Stimulated activated CD8-positive, alpha-beta memory T cell treated with anti-CD3 and anti-CD28 coated beads, Interleukin-2, amount 100 ng/mL, for 48 hours (primary cell): ENCODE measurements at places on chromosomes 5 and 9.
A peak's percentile ranks its signal among the peaks of the same experiment; 100 is the strongest.

DNA sequence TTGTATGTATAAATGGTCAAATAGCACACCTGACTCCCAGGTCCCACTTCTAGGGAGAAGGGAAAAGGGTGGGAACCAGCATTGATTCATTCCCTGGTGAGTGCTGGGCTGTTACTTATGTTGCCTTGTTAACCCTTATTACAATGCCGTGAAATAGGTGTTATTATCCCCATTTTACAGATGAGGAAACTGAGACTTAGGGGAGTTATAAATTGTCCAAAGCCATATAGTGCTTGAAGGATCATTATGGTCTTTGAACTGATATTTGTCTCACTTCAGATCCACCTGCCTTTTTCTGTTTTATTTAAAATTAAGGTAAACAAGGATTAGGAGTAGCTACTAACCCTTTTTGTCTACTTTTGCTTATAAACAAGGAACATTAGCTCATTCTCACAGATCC, 16.5 kb downstream of the TMEM268 start:
- DNase-seq, result no peak

DNA sequence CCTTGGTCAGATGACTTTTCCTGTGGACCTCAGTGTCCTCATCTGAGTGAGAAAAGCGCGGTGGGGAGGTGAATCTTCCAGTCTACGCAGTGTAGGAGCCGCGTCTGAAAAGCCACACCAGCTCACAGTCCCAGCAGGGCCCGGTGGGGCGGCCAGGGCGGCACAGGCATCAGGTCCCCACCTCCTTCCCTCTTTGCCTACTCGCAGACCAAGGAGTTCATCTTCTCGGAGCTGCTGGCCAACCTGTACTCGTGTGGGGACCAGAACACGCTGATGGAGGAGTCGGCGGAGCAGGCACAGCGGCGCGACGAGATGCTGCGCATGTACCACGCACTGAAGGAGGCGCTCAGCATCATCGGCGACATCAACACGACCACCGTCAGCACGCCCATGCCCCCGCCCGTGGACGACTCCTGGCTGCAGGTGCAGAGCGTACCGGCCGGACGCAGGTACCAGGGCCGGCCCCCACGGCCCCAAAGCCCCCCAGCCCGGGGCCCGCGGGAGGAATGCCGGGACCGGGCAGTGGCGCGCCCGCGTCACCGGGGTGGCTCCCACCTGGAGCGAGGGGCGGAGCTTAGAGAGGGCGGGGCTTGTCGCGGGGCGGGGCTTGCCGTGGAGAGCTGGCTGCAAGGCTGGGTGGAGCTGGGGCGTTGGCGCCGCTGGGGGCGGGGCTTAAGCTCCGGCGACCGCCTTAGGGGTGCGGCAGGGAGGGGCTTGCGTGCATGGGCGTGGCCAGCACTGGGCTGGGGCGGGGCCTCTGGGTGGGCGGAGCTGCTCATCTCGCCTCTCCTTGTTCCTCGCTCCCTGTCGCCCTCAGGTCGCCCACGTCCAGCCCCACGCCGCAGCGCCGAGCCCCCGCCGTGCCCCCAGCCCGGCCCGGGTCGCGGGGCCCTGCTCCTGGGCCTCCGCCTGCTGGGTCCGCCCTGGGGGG, 25.6 kb downstream of the GOLGA2 start:
- DNase-seq, result peak; percentile 100

DNA sequence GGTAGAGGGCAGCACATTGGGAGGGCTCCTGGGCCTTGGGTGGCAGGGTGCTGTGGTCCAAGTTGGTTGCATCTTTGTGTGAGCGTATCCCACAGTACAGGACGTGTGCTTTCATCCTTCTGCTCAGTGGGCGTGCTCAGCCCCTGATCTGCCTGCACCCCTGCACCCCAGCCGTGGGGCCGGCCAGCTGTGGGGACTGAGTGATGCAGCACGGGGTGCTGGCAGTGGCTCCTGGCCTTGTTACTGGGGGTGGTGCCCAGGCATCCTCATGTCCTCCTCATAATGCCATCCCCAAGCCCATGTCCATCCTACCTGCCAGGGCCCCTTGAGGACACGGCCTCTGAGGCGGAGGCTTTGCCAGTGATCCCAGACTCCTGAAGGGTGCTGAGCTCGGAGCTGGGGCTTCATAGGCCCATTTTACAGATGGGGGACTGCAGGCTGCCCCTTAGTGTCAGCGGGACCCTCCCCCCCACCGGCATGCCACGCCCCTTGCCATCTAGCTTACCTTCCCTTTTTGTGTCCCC, 100.7 kb downstream of the PHF2 start:
- DNase-seq, result no peak

GRCh38 chr5:110104726-110105669, 415.3 kb downstream of the MAN2A1 start:
- DNase-seq, result no peak

DNA sequence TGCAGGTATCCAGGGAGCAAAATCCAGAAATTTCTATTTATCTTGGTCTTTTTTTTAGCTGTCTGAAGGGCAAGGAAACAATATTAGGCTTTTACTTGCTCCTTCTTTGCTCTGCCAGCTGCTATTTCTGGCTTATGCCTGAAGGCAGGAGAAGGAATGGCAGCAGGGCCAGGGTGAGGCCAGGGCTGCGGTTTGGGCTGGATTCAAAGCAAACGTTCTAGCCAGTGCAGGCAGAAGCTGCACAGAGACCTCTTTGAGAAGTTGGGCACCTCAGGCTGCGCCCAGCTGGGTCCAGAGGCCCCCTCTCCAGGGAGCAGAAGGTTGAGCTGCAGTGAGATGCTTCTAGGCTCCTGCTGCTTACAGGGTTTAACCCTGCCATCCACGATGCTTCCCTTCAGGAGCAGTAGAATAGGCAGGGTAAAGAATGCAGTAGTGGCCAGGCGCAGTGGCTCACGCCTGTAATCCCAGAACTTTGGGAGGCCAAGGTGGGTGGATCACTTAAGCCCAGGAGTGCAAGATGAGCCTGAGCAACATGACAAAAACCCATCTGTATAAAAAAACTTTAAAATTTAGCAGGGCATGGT, 201.2 kb downstream of the ADCY2 start:
- no peak for DNase-seq

GRCh38 chr9:117205806-117206205, 209.1 kb downstream of the ASTN2 start:
- no peak for DNase-seq

DNA sequence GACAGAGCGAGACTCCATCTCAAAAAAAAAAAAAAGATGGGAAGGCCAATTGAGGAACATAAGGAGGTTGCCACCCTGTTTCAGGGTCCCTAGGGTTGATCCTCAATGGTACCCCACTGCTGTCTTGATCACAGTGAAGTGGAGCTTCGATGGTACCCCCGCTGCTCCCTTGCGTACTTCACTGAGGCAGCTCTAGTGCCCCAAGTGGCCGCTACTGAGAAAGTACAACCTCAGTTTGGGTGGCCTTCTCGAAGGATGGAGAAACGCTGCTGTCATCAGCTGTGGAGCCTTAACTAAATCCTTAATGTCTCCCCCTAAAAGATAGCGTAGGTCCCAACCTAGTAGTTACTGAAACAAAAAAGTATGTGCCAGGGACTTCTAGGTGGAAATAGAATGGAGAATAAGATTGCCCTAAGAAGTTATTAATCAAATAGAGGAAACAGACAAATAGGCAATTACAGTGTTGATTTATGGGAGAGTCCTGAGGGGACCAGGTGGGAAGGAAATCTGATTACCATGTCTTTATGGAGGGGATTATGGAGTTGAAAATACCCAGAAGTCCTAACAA, 6.3 kb downstream of the TESK1 start:
- DNase-seq, result peak; percentile 18

DNA sequence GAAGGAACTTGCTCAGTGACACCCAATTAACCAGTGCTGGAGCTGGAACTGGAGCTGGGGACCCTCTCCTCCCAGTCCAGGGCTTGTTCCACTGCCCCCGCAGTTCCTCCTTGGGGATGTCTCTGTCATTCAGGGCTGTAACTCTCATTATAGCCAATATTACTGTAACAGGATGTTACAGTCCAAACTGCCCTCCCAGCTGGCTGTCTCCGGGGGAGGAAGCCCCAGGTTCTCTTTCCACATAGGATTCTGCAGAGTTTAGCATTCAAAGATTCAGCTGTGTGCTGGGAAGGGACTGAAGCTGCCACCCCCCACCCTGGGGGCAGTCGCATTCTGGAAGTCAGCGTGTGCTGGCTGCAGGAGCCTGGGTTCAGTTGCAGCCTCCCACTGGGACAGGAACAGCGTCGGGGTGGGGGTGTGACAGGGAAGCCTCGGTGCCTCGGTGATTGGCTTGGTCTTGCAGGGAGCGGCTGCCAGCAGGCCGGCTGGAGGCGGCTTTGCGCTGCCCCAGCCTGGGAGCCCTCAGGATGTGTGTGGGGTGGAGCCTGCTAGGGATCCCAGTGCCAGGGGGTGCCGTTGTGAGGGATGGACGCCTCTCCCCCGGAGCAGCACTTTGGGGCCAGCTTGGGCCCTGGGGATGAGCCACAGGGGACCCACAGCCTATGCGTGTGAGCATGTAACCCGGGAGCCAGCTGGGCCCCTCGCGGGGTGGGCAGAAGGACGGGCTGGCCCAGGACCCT, 101.1 kb downstream of the RGS3 start:
- DNase-seq, result no peak

DNA sequence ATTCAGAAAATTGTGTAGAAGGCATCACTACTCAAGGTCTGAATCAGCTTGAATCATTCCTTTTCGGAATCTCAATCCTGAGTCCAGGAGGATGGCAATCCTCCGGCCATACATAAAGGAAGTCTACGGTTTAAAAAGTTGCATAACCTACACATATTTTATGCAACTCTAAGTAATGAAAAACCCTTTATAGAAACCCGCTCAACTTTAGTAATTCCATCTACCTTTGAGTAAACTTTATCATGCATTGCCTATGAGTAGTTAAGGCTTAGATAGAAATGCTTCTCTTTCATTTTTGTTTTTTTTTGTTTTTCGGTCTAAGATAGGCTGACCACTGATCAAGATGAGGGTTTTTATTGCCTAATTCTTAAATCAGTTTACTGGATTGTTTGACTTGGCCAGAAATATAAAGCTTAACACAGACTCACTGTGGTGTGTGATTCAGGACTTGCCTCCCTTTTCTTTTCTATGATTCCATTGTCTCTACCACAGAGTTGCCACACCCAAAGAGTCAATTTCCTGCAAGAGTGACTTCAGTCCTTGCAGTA, 85.0 kb downstream of the LURAP1L start:
- no peak for DNase-seq

- DNase-seq, result no peak
Observed at GRCh38 chr9:120261419-120261818, 318.5 kb downstream of the CDK5RAP2 start.

DNA sequence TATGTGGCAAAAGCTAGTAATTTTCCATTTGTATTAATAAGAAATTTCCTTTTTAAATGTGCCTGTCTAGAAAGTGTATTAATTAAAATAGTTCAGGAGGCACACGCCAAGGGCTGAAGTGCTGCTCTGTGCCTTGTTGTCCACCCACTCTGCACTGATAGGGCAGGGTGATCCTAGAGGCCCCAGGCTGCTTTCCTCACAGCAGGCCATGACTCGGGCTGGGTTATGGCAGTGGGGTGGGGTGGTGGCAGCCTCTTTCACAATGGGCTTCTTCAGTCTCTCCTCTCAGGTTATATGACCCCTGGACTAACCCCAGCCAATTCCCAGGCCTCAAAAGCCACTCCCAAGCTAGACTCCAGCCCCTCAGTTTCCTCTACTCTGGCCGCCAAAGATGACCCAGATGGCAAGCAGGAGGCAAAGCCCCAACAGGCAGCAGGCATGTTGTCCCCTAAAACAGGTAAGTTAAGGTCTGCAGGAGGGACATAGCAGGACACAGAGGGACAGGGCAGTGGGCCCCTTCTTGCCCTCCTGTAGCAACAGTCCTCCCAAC, 19.5 kb downstream of the CD74 start:
- DNase-seq, result no peak

- no peak for DNase-seq
Observed at GRCh38 chr5:15522187-15522520, 22.2 kb downstream of the FBXL7 start.

DNA sequence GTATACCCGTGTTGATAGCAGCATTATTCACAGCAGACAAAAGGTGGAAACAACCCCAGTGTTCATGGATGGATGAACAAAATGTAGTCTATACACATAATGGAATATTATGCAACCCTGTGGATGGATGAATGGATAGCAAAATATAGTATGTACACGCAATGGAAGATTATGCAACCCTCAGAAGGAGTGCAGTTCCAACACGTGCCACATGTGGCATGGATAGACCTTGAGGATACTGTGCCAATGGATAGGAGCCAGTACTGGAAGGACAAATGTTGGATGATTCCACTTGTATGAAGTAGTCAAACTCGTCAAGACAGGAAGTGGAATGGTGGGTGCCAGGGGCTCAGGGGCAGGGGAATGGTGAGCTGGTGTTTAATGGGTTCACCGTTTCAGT, 44.9 kb downstream of the PLEKHG4B start:
- no peak for DNase-seq

- DNase-seq, result no peak
Observed at GRCh38 chr9:108812396-108813025, 43.3 kb downstream of the ACTL7B start.

- no peak for DNase-seq
Observed at GRCh38 chr9:132538071-132538470, 44.3 kb upstream of the BARHL1 start.

DNA sequence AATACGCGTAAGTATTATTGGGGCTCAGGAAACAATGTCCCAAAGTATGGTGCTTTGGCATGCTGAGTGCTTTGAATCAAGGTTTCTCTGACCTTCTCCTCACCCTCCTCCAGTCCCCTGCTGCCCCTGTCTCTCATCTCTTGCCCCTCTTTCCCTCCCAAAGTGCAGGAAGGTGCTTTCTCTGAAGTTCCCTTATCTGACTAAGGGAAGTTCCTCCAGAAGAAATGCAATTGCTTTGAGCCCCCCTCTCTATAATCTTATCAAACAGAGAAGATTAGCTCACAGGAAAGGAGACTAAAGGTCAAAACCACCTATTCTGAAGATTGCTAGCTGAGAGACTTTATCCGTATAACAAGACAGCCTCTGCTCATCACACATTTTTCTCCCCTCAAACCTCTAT, 288.1 kb downstream of the ARL15 start:
- no peak for DNase-seq

DNA sequence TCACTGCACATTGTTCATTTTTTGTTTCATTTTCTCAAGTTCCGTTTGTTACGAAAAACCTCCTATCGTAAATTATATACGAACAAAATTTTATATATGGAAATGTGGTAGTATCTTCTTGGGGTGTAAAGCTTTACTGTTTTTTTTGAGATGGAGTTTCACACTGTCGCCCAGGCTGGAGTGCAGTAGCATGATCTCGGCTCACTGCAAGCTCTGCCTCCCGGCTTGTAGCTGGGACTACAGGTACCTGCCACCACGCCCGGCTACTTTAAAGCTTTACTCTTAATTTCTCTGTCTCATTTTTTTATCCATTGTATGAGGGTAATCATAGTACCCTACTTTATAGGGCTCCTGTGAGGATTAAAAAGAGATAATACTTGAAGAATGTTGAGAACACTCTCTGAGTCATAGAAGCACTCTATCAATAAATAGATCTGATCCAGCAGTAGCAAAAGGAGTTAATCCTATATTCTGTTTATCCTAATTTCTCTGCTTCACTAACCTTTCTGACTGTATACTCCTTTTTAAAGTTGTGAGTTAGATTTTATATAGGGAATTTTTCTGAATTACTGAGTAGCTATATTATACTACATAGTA, 5.6 kb upstream of the LRRC70 start:
- DNase-seq, result no peak
